ENCODE measurements at places on chromosomes 1 and 21.

- DNase-seq = no peak
Measured at GRCh38 chr1:246565751-246566127, 322 bp downstream of the TFB2M start.

- DNase-seq = no peak
Measured at GRCh38 chr1:115839679-115840237, 1.2 kb downstream of the NHLH2 start.

GRCh38 chr1:164796916-164797315 is 237.9 kb downstream of the PBX1 start:
- no peak for DNase-seq

- DNase-seq = no peak
Measured at GRCh38 chr1:204670152-204670927, 15.2 kb downstream of the LRRN2 start.

DNA sequence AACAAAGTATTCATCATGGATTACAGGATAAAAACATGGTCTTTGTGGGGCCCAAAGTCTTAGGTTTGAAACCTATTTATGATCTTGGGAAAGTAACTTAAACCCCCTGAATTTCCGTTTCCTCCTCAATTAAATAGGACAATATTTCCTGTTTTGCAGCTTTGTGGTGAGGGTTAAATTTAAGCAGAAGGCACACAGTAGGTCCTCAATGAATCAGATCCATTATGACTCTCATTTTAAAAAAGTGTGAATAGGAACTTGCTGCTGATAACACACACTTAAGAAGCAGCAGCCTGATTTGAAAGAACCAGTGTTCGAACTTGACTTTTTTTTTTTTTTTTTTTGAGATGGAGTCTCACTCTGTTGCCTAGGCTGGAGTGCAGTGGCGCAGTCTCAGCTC is 41.4 kb upstream of the VASH2 start:
- DNase-seq = no peak

- DNase-seq = no peak
Measured at GRCh38 chr1:76866566-76866965, 714 bp upstream of the ST6GALNAC5 start.

DNA sequence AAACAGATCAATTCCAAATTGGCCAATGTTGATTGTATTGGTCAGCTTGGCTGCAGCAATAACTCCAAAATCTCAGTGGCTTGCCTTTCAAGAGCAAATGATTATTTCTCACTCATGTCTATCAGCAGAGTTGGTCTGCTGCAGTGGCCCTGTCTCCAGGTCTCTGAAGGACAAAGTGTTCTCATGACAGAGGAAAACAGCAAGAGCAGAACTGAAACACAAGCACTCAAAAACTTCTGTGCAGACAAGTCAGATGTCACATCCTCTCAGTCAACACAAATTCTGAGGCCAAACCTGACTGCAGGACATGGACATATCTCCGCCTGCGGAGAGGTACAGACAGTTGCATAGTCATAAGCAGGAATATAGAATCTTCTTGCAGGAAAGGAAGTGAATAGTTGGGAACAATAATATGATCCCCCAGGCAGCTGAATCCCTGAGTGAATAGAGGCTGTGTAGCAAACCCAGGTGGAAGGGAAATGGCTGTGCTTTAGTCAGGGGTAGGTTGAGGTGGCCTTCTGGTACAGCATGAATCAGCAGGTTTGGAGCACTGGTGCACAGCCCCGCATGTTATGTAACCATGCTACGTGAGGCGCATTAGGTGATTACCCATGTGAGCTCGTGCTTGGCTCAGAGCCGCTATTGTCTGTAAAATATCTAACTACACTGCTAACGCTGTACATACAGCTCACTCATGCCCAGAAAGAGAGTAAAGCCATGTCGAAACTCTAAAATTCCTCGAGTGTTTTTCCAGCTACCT is 17.1 kb upstream of the UBE2U start:
- DNase-seq = no peak
